Fibroblast of skin of back (primary cell): ENCODE measurements at places on chromosomes 11 and 22.
A peak's percentile ranks its signal among the peaks of the same experiment; 100 is the strongest.

DNA sequence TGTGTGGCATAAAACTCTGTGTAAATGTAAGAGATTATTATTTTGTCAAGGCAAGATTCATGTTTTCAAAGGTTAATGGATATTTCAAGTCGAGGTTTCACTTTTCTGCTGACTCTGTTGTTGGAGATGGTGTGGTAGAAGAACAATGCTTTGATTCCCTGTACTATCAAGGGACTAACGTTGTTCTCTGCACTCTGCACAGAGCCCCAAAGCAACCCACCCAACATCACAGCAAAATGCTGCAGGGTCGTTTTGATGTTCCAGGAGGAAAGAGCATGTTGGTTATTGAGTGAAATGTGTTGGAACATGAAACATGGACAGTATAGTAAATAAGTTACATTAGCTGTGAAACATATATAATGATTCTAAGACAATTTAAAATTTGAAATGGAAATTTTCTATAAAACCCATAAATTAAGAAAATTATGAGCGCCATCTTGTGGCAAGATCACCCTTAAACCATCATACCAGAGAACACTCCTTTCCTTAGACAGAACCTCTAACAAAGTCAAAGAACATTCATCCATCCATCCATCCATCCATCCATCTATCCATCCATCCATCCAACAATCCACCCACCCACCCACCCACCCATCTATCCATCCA lies 164.4 kb upstream of the ZBED5 start:
- peak; percentile 28 for DNase-seq

GRCh38 chr11:15097411-15097810 lies 17.3 kb upstream of the INSC start:
- no peak for DNase-seq

DNA sequence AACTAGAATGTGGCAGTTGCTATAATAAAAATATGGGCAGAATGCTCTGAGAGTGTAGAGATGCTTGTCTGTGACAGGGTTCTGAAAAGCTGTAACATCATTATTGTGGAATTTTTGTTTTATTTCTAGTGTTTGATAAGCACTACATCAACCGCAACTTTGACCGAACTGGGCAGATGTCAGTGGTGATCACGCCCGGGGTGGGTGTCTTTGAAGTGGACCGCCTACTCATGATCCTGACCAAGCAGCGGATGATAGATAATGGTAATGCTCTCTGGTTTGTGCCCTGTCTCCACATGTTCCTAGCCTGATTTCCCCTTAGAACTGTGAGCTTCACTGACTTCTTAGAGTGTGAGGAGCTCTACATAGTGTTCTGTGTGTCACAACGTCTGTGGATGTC lies 48.8 kb downstream of the DEPDC5 start:
- no peak for DNase-seq

DNA sequence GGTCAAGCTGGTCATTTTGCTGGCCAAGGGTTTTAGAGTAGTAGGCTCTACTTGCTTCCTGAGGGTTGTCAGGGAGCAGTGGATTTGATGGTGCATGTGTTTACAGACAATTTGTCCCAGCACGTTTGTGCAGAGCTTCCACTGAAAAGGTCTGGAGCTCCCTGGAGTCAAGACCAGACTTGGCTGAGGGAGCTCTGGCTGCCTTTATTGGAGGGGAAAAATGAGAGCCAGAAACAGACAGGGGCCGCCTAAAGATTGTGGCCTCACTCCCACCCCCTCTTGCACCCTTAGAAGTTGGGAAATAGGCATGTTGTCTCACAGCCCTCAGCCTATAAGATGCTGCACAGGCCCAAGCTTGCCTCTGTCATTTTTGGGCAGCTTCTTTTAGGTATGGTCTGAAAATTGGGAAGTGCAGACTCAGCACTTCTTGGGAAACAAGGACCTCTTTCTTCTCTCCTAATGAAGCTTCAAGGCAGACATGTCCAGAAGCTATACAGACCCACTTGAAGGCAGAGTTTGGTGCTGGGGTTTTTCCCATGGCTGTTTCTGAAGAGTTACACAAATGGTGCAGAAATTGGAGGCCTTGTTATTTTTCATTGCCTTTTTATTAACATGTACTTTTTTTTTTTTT lies 55.1 kb downstream of the AMOTL1 start:
- no peak for DNase-seq

DNA sequence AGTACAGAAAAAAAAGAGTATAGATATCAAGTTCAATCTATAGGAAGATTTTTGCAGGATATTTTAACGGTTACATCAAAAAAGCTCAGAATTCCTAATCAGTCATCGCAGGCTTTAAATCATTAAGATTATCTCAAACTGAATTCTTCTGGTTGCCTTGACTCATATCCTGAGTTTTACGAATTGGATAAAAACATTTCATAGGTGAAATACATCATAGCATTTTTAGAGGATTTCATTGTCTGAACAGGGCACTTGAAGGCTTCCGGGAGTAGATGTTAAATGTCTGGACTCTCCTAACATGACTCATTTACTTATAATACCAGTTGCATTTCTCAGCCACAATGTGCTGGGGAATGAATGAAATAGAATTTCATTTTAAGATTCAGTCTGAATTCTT lies 2216.6 kb upstream of the RAG2 start:
- peak; percentile 80 for DNase-seq

DNA sequence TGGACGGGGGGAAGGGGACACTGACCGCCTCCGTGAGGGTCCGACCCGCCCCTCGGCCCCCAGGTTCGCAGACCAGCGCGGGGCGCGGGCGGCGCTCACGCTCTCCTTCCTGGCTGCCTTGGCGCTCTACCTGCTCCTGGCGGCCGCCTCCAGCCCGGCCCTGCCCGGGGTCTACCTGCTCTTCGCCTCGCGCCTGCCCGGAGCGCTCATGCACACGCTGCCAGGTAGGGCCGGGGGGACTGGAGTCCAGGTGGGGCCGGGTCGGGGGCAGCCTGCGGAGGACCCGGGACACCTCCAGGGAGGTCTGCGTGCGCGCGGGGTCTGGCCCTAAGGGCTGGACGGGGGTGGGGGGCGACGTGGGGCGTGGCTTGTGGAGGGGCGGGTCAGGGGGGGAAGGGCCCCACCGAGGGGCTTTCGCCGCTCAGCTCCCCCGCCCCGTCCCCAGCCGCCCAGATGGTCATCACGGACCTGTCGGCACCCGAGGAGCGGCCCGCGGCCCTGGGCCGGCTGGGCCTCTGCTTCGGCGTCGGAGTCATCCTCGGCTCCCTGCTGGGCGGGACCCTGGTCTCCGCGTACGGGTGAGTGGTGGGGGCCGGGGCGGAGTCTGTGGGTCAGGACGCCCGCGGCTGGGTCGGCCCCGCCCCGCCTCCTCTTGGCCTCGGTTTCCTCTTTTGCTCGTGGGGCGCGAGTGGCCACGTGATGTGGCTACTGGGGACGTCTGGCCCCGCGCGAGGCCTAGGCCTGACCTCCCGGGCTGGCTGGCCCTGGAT lies 19.9 kb downstream of the PHLDA2 start:
- no peak for DNase-seq

GRCh38 chr22:49770547-49771265 lies 57.0 kb downstream of the BRD1 start:
- no peak for DNase-seq

GRCh38 chr11:2584812-2585565 lies 114.8 kb downstream of the KCNQ1OT1 start:
- no peak for DNase-seq

DNA sequence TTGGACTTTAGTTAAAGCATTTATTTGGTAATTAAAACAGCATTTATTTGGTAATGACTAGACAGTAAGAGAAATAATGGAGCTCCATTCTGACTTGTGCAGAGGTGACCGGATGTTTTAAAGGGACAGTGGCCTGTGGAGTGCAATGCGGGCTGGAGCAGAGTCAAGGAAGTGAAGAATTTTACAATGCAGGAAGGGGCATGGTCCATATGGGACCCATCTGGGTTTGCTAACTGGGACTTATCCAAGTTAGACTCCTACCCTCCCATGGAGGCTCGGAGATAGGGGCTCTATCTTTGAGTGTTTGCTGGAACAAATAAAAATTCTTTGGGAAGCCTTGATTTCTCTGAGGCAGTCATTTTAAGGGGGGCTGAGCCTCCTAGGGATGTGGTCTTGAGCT lies 59.9 kb upstream of the MYO18B start:
- DNase-seq: no peak

GRCh38 chr11:6657346-6657745 lies 1.7 kb upstream of the DCHS1 start:
- DNase-seq: peak; percentile 27

DNA sequence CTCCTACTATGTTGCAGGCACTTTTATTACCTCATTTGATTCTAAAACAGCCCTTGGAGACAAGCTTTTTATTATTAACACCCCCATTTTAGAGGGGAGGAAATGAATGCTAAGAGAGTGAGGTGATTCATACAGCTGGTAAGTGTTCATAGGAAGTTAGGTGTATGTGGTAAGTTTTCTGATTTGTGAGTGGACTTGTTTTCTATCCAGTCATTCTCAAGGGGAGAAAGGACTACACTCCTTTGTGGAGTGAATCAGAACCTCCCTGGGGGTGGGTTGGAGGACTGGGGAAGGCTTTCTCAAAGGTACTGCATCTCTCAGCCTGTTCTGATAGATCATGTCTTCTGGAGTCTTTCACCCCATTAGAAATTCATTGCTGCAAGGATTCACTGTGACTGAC lies 23.5 kb downstream of the PKNOX2 start:
- DNase-seq: no peak

GRCh38 chr22:46609175-46609690 lies 11.0 kb upstream of the GRAMD4 start:
- no peak for DNase-seq

- no peak for DNase-seq
Observed at GRCh38 chr11:1372660-1373059, 17.1 kb upstream of the BRSK2 start.

- DNase-seq: no peak
Observed at GRCh38 chr11:20594274-20595061, 4.9 kb upstream of the SLC6A5 start.

GRCh38 chr11:27401833-27402316 lies 38.9 kb upstream of the CCDC34 start:
- no peak for DNase-seq

GRCh38 chr11:27028561-27028965 lies 12.1 kb upstream of the BBOX1 start:
- peak; percentile 41 for DNase-seq

DNA sequence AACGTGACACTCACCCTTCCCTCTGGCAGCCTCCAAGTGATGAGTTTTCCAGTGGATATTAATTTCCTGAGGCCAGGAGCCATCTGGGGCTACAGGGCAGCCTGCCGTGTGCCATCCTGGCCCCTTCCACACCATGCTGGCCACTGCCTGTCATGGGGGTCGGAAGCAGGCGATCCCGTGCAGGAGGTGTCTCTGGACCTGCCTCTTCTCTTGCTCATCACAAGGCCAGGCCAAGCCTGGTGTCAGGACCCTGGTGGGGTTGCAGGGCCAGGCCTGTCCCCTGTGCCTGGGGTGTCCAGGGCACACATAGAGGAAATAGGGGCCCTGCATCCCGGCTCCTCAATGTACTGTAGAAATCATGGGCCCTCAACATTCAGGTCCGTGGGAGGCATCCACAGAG lies 3.6 kb downstream of the KRTAP5-3 start:
- no peak for DNase-seq

DNA sequence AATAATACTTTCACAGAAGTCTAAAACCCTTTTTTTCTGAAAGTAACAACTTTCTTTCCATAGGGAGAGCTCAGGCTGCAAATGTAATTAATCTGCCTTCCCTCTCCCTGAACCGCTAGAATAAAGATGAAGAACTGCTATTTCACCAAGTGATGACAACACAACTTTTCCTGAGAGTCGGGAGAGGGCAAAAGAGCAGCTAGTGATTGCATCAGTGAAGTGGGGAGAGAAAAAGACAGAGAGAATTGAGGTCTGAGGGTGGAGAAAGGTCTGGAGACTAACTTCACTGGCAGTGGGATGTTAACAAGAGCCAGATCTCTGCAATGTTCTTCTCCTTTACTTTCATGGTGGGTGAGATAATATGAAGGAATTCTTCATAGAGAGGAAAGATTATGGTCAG lies 10.9 kb upstream of the MPEG1 start:
- DNase-seq: no peak

DNA sequence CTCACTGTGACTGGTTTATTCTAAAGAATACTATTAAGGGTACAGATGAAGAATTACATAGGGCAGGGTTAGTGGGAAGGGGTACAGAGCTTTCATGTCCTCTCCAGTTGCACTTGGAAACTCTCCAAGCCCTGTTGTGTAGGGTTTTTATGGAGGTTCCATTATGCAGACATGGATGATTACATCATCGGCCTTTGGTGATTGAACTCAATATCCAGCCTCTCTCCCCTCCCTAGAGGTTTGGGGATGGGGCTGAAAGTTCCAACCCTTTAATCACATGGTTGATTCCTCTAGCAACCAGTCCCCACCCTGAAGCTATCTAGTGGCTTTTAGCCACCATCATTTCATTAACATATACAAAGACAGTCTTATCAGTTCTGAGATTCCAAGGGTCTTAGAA lies 472.6 kb downstream of the BUD13 start:
- no peak for DNase-seq

- DNase-seq: no peak
Observed at GRCh38 chr11:37905707-37906417, 1307.8 kb upstream of the RAG2 start.

DNA sequence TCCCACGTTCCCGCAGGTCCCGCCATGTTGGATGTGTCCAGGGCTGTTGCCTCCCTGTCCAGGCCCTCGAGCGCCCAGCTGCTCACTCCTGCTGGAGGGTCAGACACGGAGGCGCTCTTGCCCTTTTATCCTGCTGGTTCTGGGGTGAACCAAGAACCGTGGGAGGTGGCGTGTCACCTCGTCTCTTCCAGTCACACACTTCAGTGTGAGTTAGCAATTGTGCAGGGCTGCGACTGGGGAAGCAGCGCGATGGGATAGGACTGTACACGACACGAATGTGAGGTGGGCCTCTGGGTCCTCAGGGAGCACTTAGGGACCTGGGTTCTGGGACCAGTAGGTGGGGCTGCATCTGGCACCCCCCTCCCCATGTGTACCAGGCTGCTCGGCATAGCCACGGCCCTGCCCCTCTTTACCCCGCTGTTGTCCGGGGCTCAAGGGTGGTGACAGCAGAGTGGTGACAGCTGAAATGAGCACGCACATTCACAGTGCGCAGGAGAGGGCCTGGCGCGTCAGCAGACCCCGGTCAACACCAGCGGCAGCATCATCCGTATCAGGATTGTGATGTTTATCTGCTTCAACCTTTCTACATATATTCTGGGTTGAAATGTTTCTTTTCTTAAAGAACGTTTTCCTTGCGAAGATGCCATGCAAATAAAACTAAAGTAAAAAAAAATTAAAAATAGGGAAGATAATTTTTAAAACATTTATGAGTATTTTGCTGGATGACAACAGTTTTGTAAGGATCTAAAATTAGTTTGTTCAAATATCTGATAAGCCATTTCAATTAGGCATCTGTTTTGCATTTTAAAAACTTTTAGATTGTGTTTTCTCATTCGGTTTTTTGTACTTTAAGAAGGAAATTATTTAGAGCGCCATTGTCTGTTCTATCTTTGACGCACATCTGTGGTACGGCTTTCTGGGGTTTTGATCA lies 210.7 kb downstream of the TBC1D22A start:
- DNase-seq: no peak

GRCh38 chr22:37553725-37554124 lies 6.6 kb upstream of the CDC42EP1 start:
- no peak for DNase-seq
